ENCODE measurements at places on chromosomes 2 and 18. TPM values are rescaled to one million over a fixed set of nuclear protein-coding genes. Genes with fewer than 3 reads are reported as not detected.

SERPINB4 gene
- not detected for total RNA-seq

DGUOK gene
- 96.8 TPM for total RNA-seq

NT5C1B gene
- not detected for total RNA-seq

IL1R2 gene
- total RNA-seq = not detected

INPP5D gene
- total RNA-seq = 2.2 TPM

GATA6 gene
- total RNA-seq = 0.42 TPM

DNA sequence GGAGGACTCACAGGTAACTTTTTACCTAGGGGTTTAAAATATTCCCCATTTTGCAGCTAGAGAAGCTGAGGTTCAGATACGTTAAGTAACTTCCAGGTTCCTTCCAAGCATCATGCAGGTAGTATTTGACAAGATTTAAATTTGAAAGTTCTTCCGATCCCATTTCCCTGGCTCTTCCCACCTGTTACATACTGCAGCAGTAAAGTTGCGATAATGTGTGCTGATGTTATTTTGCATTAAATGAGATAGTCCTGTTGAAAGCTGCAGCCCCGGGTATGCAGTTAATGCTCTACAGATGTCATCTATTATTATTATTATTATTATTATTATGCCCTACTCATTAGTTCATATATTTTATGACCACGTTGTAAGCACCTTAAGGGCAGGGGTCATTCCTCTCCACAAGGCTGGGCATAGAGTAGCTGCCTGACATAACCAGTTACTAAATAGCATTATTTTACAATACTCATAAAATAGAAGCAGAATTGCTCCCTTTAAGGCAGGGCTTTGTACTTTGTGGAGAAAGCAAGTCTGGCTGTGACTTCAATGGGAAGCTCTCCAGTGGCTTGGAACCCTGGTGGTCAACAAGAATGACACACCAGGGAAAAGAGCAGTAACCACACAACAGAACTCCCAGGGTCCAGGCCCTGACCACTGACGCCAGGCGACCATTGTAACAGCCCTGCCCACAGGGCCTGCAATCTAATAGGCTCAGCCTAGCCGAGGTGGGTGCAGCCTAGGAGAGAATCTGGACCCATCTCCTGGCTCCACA, 112.0 kb upstream of the STPG4 start:
- DNase-seq = no peak
- H3K36me3 ChIP-seq = no peaks in the 10 kb centered on the region
- H3K4me1 ChIP-seq = peaks cover 38% of the 10 kb centered on the region

DNA sequence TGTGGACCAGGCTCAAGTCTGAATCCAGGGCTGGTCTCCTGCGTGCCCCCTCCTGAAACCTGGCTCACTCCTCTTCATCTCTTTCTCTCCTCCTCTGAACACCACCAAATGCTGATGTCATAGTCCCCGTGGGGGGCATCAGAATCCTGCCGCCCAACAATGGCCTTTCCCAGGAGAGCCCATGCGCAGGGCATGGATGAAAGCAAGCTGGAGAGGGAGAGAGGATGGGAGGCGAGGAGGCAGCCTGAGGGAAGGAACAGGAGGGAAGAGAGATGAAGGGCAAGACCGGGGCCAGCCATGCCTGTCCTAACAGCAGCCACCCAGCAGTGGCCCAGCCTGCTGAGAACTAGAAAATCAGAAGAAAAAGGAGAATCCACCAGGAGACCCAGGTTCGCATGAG, 22.3 kb upstream of the LPIN1 start:
- H3K4me3 ChIP-seq = no peak overlapping the region
- DNase-seq = no peak
- H3K4me1 ChIP-seq = peaks cover 8% of the 10 kb centered on the region
- no peaks in the 10 kb centered on the region for H3K36me3 ChIP-seq
- H3K27ac ChIP-seq = no peak overlapping the region

GRCh38 chr2:239337122-239337876, 63.5 kb downstream of the HDAC4 start:
- DNase-seq = no peak
- peaks cover 4% of the 10 kb centered on the region for H3K27me3 ChIP-seq
- no peak overlapping the region for H3K27ac ChIP-seq

DNA sequence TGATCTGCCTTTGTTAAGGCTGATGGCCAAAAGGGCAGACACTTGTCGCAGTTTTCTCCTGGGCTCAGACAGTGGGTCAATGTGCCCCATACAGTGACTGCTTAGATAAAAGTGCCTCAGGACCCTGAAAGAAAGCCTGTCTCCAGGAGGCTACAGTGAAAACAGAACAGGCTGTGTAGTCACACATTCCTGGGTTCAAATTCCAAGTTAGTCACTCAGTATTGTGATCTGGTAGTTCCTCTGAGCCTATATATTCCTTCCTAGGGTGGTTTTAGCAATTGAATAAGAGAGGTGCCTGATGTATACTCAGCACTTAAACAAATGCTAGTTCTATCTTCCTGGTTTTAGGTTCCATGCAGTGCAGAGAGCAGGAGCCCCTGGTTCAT, 54.4 kb downstream of the RPL37A start:
- H3K4me3 ChIP-seq = no peak overlapping the region
- DNase-seq = no peak
- no peaks in the 10 kb centered on the region for H3K36me3 ChIP-seq
- H3K27ac ChIP-seq = no peak overlapping the region
- peaks cover 20% of the 10 kb centered on the region for H3K4me1 ChIP-seq

- H3K27ac ChIP-seq = no peak overlapping the region
- H3K36me3 ChIP-seq = peaks cover 7% of the 10 kb centered on the region
- H3K4me1 ChIP-seq = peaks cover 8% of the 10 kb centered on the region
- DNase-seq = no peak
Observed at GRCh38 chr2:131030478-131030971, 62.7 kb downstream of the FAM168B start.

GRCh38 chr2:26335231-26335630, 10.7 kb upstream of the SELENOI start:
- H3K36me3 ChIP-seq = no peaks in the 10 kb centered on the region
- H3K4me3 ChIP-seq = no peak overlapping the region
- no peak overlapping the region for H3K27ac ChIP-seq

- no peaks in the 10 kb centered on the region for H3K27me3 ChIP-seq
- no peaks in the 10 kb centered on the region for H3K36me3 ChIP-seq
- H3K4me3 ChIP-seq = no peak overlapping the region
- DNase-seq = no peak
- H3K27ac ChIP-seq = no peak overlapping the region
Observed at GRCh38 chr2:10771786-10772185, 40.8 kb downstream of the PDIA6 start.

GRCh38 chr2:85867556-85868292, 21.1 kb downstream of the ST3GAL5 start:
- H3K27ac ChIP-seq = no peak overlapping the region
- DNase-seq = no peak
- peaks cover 5% of the 10 kb centered on the region for H3K4me1 ChIP-seq
- H3K27me3 ChIP-seq = peaks cover under 1% of the 10 kb centered on the region

All from glutamatergic neuron (in vitro differentiated cells).